Upper lobe of right lung (tissue), 1 donor: ENCODE measurements at places on chromosomes 2 and 18.

- no peak for DNase-seq
Observed at GRCh38 chr2:199302851-199303250, 154.9 kb downstream of the SATB2 start.

- no peak for DNase-seq
Observed at GRCh38 chr2:220528180-220528675, 900.8 kb downstream of the SLC4A3 start.

DNA sequence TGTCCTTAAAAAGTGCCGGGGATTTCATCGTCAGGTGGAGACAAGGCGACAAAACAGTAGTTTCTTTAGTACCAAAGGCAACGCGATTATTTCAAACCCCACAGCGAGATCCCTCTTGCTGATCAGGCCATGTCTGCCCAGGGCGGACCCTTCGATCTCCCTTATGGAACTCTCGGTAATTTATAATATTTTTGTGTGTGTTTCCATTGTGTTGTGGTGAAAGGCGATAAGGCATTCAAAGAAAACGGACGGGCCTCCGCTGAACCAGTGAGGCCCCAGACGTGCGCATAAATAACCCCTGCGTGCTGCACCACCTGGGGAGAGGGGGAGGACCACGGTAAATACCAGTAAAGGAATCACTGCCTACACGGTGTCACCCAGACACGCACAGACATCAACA is 1.4 kb upstream of the GAD1 start:
- no peak for DNase-seq

GRCh38 chr2:150101947-150102346 is 385.5 kb downstream of the RND3 start:
- DNase-seq = no peak
